ENCODE measurements at places on chromosomes 6 and 20.
A peak's percentile ranks its signal among the peaks of the same experiment; 100 is the strongest.

DNA sequence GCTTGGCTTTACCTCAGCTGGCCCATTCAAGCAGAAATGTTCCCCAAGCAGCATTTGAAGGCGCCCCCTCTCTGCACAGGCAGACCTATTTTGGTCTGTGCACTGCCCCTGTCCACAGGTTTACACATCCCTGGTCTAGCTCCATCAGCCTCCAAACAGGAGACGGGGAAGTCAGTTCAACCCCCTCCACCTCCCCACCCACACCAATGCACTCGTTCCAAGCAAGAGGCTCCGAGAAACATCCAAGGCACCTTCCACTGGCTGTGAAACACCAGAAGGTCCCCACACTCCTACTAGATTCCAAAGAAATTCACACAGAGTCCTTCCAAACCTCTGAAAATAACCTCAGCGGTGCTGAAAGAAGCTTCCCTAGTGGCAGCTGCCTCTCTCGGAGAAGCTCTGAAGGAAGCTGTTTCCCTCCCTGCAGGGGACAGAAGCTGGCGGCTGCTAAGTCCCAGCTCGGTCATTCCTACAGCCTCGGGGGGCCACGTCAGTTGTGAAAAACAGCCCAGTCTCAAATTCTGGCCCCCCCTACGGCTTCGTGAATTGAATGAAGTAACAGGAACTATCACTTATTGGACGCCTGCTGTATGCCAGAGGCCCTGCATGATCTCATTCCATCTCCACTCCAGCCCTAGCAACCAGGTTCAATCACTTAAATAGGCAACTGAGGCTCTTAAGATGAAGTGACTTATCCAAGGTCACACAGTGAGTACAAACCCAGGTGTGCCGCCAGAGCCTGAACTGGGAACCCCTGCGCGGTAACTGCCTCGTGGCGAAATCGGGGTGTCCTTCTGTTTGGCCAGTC, 815 bp downstream of the SPATA2 start:
- DNase-seq: no peak

GRCh38 chr6:71284785-71285184, 3.8 kb upstream of the OGFRL1 start:
- DNase-seq: no peak

DNA sequence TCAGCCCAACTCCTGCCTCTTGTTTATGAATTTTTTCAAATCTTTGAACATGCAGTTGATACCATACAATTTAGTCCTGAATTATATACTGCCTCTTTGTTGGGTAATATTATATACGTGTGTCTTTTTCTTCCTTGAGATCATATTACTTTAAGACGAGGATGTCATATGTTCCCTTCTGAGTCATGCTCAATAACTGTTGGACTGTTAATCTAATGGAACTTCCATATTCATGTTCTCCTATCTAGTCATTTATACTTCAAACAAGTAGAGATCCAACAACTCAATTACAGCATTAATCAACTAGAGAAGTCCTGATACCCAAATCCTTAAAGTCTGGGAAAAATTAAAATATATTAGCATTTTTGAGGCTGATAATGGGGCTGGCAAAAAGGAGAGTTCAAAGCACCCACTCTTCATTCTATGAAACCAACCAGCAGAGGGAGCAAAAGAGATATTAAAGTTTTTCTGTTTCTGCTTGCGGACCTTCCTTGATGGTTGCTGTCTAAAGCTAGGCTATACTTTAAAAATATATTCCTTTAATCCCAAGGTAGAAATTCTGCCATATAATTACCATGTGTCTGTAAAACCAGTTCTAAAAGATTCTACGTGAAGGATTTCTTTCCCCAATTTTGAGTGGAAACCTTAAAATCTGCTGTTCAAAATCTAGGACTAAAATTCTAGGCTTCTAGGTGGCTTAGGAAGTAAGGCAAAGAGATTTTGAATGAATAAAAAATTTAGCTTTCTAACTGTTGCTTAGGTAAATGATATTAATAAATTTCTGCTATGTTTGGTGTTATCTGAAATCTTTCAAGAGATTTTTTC, 498.9 kb downstream of the BCKDHB start:
- peak; percentile 0 for DNase-seq

- no peak for DNase-seq
These were observed 575.9 kb upstream of the JAG1 start for GRCh38 chr20:11249683-11250082.

- DNase-seq: no peak
These were observed 95.3 kb upstream of the SGK1 start for GRCh38 chr6:134413241-134413643.

DNA sequence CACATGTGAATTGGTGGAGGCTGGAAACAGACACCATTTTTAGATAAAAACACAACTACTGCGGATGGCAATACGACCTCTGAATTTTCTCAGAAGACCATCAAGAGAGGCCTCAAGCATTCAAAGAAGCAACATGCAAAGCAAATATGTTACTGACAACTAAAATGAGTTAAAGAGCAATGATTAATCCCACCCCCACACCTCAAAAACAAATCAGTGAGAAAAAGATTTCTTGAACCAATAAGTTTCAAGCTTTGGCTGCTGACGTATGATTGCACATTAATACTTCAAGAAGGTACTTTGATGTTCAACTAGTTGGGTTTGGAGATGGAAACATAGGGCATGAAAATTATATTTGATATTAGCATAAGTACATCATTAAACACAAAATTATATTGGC, 982 bp downstream of the MMUT start:
- no peak for DNase-seq

DNA sequence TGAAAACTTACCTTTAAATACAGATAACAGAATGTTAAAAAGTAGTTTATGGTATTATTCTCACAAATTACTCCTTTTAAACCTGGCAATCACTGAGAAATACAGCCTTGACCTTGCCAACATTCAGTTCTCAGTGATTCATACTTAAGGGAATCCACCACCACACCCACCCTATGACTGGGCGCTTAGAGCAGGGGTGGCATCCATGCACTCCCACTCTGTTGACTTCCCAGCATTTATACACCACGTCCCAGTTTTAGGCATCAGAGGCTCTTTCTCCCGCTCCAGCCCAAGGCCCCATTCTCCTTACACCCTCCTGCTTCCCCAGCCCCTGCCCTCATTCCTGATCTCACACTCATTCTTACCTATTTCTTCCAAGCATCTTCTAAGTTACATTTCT, 16.3 kb downstream of the TRAF3IP2 start:
- no peak for DNase-seq

DNA sequence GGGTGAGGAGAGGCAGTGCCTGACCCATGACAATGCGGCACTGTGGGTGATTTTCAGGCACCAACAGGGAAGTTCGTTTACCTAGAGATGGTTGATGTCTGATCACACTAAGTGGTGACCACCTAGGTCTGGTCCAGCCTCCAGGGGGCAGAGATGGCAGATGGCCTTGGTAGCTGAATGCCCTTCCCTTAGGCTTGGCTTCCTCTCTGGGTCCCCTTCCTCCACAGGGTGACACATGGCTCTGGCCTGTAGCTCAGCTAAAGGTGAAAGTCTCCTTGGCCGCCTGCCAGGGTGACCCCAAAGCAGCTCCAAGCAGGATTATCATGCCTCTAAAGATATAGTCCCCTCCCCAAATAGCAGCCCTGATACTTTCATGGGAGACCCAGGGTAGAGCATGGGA, 6.4 kb downstream of the GDAP1L1 start:
- no peak for DNase-seq

DNA sequence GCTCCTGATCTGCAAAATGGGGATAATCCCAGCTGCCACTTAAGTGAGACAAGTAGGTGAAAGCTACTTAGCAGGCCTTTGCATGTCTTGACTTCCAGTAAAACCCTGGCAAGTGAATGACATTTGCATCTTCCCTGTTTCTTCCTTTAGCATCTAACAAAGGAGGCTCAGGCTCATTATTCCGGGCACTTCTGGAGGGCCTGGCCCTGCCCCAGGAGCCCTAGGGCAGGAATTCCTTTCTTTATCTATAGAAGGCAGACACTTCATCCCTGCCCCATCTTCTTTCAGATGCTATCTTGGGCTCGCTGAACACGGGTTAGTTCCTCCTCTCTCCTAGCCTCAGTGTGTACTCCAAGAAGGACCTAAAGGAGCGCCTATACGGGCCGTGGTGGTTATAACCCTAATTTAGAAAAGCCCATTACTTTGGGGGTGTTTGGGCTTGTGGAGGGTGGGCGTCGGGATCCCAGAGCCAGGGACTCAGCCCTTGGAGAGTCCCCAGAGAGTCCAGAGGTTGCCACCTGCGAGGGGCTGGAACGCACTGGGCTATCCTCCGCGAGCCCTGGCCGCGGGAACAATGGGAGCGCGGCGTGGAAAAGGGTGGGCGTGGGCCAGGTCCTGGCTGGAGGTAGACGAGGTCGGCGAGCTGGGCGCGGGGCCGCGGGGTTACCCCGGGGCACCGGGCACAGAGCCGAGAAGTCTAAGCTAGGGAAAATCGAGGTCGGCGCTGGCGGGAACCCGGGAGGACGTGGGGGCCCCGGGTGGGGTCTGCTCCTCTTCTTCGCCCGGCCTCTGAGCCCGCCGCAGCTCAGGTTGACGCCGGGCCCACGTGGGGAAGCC, 62.8 kb upstream of the EPB41L1 start:
- DNase-seq: no peak

DNA sequence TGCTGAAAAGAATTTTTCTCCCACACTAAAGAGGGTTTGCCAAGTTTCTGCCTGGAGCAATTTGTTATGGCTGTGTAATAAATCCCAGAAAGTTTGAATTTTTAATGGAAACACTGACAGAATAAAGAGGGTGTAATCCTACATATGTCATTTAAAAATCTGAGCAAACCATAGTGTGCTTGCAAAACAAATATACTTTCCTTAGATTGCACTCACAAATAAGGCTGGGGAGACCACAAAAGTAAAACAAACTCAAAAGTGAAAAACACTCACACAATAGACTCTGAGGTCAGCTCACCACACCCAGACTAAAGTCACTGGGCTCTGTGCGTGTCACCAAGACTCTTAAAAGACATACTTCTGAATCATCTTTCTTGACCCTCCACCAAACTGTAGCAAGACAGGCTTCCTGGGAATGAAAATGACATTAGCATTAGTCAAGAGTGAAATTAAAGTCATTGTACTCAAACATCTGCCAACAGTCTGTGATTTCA, 4.8 kb upstream of the ATXN1 start:
- DNase-seq: no peak

DNA sequence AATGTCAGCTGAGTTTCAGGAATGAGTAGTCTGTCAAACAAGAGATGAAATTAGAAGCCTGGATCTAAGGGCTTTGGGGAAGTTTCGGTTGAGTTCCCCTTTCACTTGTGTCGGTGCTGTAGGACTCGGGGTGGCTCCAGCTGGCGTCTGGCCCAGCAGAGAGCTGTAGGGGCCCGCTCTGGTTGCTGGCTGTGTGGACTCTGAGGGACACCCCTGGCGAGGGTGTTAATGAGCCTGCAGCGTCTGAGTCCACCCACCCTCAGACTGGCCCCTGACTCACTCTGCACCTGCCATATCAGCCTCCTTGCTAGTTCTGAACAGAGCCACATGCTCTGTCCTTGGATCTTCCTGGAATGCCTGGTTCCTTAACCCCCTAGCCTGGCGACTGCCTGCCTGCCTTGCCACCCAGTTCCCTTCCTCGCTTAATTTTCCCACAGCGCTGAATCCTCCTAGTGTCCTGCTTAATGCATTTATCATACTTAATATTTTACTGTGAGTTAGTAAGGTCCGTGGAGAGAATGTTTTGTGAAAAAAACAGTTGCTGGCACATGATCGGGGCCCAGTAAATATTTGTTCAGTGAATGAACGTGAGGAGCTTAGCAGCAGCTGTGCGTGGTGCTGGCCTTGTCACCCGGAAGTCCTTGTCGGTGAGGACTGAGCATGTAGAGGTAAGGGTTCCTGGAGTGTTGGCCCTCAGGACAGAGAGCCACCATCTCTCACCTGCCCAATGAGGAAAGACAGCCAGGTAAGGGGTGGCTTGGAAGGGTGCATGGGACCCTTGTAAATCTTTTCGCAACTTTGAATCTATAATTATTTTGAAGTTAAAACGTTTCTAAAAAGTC, 1.6 kb downstream of the DNAJC5 start:
- DNase-seq: peak; percentile 62

DNA sequence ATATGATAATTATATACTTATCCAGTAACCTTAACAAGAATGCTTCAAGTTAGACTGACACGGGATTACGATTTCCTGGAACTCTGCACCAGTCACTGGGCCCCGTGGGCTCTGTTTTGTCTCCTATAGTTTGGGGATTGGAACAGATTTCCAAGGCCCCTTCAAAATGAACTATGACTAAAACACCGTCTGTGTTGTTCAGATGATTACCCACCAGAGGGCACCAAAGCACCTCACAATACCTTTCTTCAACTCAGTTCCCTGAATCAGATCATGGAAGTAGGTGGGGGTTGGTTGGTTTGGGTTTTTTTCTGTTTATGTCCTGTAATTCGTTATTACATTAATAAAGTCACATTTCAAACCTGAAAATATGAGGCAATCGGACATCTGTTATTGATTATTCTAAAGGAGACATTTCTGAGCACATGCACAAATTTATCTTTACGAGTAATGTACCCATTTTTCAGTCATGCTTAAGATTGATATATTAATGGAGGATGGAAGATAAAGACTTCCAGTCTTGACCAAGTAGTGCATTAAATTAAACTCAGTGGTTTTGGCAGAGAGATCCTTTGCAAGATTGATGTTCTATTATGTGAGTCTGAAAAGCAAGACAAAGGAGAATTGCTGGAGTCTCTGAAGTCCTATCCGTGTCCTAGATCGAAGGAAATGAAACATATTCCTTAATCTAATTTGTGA, 112.0 kb upstream of the COL21A1 start:
- peak; percentile 35 for DNase-seq

GRCh38 chr20:47405775-47406325, 49.4 kb upstream of the ZMYND8 start:
- DNase-seq: no peak

DNA sequence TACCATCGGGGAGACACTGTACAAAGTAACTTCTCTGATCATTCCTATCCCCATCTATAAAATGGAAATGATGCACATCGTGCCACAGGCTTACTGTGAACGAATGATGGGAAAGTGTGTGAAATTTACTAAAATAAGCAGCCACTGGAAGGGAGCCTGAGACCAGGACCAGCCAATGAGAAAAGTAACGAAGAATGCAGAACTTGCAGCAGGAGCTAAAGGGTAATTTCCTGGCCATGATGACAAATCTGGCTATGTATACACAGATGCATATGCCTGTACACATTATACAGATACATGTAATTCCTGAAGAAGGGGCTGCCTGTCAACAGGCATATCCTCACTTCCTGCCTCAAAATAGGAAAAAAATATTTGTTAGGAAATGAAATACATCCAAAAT, 47.4 kb downstream of the GMDS start:
- DNase-seq: no peak

DNA sequence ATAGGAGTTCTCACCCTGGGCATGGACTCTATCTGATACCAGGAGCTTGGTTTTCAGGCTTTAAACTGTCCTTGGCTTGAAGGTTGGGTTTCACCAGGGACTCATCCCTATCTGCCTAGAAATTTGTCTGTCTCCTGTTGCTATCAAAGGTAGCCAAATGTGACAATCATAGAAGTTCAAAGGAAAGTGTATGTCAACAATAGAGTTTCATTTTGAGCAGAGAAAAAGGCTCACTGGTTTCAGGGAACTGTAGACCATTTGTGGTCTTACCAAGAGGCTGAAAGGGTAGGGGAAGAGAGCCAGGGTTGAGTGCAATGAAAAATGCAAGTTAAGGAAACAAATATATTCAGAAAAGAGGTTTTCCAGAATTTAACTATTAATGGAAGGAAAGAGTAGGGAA, 966.8 kb upstream of the CITED2 start:
- DNase-seq: no peak

Measured in NCI-H510A (cell line).